ENCODE measurements at places on chromosomes 16 and 17. TPM values are rescaled to one million over a fixed set of nuclear protein-coding genes. Genes with fewer than 3 reads are reported as not detected.

TBC1D3B gene
- polyA plus RNA-seq: 3.9 TPM

ARHGAP27 gene
- 73.8 TPM for polyA plus RNA-seq

DNA sequence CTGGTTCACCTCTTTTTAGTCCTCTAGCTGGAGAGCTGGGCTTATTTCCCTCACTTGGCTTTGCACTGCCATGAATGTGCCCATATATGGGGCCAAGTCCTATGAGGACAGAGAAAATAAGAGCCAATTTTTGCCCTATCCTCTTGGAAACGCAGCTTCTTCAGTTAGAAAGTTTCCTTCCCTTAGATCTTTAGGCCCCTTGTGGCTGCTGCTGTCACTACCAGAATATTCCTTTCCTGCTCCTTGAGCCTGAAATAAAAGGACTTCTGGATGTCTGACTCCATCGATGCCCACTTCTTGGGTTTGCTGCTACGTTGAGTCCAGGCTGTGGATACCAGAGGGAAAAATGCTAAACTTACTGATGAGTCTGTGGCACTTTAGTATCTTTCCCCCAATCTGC is 487.1 kb downstream of the GRIN2A start:
- DNase-seq: no peak

DNA sequence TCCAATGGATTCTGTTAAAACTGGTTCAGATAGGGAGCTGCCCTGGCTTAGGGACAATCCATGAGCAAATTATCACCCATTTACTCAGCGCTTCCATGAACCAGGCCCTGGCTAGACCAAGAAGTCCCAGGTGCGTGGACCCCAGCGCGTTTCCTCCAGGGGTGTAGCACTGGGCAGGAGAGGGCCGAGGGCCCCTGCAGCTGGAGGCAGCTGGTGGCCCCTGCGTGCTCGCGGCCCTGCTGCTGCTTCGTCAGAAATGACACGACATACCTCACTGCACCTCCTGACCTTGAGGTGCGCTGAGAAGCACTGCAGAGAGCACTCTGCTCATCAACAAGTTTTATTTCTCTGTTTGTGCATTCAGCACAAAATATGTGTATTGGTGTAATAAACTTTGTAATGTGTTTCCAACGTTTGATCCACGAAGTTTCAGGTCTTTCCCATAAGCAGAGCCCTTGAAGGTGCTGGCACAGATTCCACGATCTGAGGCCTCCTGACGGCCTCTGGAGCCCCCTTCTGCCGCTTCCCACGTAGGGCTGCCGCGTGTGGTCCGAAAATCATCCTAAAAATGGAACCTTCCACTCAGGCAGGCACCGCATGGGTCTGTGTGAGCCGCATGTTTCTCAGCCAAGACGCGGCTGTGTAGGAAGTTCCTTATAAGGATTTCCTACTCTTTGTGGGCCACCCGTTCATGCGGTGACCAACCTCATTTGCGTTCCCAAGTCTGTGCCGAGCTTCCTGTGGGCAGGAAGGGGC is 50.8 kb upstream of the ZCCHC14 start:
- no peak for DNase-seq

GRCh38 chr17:27613433-27613832 is 17.6 kb upstream of the LGALS9 start:
- DNase-seq: no peak

GRCh38 chr16:58177353-58177710 is 20.6 kb downstream of the CSNK2A2 start:
- no peak for DNase-seq

- no peak for DNase-seq
Observed at GRCh38 chr16:336269-336668, 16.3 kb downstream of the AXIN1 start.

DNA sequence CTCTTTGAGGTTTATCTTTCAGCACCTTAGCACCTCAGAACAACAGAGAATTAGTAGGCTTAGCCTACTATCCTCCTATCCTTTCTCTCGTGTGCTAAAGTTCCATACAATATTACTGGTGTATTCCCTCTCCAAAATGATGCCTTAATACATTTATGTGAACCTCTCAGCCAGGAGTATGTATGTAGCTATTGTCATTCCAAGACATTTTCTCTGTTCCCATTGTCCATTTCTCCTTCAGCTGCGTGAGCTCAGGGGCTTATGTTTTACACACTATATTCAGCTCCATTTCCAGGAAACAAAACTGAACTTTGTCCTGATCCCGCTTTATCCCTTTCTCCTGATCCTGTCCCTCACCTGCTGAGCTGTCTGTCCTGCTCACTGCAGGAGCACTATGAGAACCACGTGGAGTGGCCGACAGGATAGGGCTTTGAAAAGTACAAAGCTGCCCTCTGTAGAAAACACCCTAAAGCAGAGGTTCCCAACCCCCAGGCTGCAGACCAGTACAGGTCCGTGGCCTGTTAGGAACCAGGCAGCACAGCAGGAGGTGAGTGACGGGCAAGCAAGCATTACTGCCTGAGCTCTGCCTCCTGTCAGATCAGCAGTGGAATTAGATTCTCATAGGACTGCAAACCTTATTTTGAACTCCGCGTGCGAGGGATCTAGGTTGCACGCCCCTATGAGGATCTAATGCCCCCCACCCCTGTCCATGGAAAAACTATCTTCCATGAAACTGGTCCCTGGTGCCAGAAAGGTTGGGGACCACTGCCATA is 55.7 kb downstream of the CENPV start:
- DNase-seq: no peak

- DNase-seq: no peak
Observed at GRCh38 chr16:19294156-19294649, 8.7 kb downstream of the CLEC19A start.

DNA sequence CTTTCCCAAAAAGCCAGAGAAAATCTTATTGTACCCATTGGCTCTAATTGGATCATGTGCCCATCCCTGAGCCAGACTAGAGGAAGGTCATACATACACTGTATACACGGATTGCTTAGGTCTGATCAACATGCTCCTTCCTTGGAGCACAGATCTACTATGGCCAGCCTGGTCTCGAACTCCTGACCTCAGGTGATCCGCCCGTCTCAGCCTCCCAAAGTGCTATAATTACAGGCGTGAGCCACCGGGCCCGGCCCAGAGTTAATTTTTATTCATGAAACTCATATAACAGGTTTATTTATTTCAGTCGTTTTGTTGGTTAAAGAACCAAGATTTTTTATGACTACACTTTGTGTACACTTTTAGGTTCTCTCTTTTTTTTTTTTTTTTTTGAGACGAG is 1.2 kb upstream of the TAOK1 start:
- no peak for DNase-seq

- DNase-seq: no peak
Observed at GRCh38 chr16:49516382-49517036, 142.9 kb downstream of the C16orf78 start.

DNA sequence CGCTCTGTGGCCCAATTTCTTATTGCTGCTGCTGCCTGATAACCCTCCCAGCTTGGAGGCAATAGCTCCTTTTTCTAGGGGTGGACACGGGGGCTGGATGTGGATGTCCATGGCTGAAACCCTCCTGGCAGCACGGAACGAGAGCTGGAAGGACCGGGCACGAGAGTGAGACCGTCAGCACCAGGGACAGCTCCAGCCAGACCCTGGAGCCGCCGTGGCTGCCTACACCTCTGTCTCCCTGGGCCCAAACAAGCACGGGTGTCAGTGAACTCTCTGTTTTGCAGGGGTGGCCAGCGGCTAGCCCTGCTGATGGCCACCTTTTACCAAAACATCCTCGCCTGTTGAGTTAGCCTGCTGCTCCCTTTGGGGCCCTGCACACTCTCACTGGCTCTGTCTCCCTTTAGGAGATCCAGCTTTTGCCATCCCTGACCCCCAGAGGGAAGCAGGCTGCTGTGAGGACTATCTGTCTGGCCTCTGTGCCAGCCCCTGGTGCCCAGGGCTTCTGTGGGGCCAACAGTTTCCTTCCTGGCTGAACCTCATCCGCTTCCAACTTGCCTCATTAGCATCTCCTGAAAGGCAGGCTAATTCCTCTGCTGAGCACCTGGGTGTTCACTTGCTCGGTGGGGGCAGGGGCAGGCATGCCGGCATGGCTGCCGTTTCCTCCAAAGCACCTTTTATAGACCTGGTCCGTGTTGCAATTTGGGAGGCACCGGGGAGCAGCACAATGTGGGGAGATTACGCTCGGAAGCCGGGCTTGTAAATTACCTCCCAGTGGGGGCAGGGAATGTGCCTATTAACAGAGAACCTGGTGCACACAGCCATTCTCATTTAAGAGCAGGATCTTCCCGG is 118.1 kb downstream of the ENGASE start:
- DNase-seq: peak; percentile 48

Data from thymus (tissue), 14 donors.